Activated CD4-positive, alpha-beta T cell treated with anti-CD3 and anti-CD28 coated beads, Interleukin-2, amount 50 U/mL, for 48 hours (primary cell): ENCODE measurements at places on chromosomes 7 and 10.

DNA sequence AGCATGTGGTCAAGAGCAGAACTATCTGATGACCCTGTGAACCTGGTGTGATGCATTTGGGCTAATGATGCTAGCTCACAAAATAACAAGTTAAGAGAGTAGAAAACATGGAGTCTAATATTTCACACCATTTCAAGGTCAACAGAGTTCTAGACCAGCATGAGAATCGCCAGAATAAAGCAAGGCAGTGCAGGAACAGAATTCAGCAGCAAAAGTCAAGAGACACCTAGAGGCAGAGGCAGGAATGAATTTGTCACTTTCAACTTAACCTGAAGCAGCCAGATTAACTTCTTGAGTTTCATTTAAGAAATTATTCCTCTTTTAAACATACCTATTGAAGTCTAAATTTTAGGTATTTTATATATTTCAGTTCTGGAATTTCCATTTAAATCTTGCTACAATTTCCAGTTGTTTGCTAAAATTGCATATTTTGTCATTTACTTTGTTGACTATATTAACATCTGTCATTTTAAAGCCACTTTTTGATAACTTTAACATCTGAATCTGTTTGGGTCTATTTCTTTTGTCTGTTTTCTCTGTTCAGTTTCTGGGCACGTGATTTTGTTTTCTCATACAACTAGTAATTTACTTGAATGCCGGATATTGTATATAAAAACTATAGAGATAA, 44.2 kb upstream of the PRSS58 start:
- no peak for DNase-seq

GRCh38 chr7:112238852-112239610, 32.5 kb downstream of the ZNF277 start:
- DNase-seq = no peak

- no peak for DNase-seq
These were observed 33.4 kb upstream of the GDF10 start for GRCh38 chr10:47266602-47267001.

GRCh38 chr10:123965973-123966895, 74.6 kb upstream of the CPXM2 start:
- DNase-seq = no peak

- DNase-seq = no peak
These were observed 30.0 kb downstream of the STK17A start for GRCh38 chr7:43612599-43613589.

DNA sequence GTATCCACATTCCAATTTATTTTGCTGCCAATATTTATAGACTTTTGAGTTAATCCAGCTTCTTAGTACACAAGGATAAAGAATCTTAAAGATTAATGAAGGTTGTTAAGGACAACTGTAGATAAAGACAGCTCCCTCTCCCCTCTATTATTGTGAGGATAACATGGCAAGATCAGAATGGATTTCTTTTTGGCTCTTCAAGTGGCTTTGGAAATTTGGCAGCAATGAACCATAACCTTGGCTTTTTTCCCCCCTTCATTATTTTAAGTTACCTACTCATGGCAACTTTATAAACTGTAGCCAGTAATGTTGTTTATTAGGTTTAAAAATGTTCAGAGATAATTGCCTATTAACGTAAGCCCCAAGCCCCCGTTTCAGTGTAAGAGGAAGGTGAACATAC, 131.1 kb upstream of the SLC26A5 start:
- no peak for DNase-seq

- DNase-seq = no peak
These were observed 41.4 kb upstream of the GHITM start for GRCh38 chr10:84097787-84098353.

GRCh38 chr10:98528805-98529183, 82.1 kb upstream of the HPS1 start:
- no peak for DNase-seq

DNA sequence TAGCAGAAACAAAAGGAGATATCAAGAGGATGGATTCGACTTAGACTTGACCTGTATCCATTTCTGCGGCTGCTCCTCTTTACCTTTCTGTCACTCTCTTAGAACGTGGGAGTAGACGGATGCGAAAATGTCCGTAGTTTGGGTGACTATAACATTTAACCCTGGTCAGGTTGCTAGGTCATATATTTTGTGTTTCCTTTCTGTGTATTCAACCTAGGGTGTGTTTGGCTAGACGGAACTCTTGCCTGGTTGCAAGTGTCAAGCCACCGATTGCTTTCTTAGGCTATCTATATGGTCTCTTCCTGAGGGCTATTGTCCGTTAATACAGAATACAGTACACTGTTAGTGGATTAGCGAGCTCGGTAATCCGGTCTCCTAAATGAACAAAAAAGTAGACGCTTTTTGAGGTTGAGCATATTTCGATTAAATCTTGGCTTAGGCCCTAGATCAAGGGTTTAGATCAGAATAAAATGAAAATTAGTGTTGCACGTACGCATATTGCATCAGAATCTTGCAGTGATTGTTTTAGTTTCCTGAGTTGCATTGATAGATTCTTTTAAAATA, 1.2 kb downstream of the PTEN start:
- no peak for DNase-seq

DNA sequence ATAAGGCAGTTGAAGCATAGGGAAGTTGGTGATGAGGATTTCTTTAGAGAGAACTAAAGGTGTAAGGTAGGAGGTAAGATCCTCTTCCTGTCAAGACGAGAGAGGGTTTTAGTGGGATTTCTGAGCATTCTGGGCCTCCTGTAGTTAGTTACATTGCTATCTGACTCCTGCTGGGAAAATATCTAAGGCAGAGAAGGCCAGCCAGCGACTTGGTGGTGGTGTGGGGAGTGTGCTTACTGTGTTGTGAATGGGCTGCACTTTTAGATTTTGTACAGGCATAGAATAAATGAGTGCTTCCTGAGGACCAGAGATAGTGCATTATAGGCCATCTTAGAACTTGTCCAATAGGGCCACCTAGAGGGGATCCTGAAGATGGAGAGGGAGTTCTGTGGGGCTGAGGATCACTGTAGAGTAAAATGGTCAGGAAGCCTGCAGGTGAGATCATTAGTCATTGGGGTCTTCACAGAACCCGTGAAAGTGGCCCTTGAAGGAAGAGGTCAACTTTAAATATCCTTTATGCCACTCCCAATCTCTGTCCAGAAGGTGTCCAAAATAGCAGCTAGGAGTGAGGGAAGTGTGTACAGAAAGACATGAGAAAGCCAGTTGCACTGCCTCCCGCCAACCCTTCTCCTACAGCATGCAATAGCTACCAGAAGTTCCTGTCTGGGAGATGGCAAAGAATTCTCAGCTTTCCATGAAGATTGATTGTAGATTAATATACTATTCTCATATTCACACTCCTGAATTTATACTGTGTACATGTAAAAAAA, 266.6 kb downstream of the POLR1F start:
- no peak for DNase-seq

DNA sequence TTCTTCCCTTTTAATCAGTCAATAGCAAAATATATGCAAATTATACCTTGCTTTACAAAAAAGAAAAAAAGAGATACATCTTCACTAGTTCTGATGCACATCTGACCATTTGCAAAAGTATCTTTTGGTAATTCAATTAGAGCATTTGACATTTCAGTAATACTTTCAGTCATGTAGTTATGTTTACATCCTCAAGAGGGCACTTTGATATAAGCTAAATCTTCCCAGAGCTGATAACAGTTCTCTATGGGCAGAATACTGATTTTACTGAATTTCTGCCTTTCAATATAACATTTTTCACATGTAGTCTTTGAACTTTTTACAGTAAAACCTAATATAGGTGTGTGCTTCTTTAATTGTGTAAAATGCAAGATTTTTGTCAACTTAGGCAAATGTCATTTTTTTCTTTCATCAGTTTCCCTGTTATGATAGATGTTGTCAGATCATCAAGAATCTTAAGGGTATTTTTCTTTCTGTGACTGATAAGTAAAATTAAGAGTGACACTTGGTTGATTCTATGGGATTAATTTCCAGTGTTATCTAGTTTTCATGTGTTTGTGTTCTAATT, 703.5 kb upstream of the SEMA3D start:
- no peak for DNase-seq

DNA sequence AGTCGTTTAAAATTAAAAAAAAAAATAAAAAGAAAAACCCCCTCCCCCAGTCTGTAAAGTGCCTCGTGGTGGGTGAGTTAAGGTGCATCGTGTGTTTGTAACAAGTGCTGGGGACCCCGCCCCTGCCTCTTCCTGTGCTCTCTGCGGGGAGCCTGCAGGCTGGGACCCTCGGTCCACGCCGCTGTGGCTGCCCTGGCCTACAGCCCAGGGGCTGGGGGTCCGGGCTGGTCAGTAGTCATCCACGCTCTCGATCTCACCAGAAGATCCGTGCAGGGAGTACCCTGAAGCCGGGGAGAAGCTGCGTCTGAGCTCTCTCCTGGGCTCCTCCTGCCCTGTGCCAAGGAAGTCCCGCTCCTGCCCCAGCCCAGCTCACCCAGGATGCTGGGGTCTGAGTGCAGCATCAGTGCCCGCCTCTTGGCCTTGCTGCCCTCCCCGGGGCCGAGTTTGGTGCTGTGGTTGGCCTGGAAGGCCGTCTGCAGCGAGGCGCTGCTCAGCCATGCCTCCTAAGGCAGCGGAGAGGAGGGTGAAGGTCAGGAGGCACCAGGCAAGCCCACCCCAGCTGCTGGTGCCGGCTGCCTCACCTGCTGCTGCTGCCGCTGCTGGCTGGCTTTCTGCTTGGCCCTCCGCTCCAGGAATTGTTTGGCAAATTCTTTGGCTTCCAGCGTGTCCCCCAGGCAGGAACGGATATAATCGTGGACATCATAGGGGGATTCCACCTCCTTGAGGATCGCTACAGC, 8.1 kb downstream of the GNB2 start:
- DNase-seq = no peak

DNA sequence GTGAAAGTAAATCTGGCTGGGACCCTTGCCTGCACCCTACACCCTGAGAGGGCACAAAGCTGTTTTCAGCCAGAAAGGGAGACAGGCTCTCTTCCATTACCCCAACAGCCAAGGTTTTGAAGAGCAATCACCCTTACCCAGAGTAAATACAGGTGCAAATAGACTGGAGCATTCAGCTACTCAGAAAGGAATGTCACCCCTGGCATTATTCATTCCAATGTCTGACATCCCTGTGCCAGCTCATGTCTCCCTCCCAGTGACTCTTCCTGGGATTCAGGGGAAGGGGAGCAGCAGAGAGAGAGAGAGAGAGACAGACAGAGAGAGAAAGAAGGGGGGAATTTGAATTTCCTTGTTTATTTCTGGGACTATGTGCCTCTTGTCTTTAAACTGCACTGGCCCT, 611.8 kb downstream of the SORCS3 start:
- DNase-seq = no peak

- no peak for DNase-seq
These were observed 66.6 kb upstream of the IGFBP3 start for GRCh38 chr7:45987521-45988290.

DNA sequence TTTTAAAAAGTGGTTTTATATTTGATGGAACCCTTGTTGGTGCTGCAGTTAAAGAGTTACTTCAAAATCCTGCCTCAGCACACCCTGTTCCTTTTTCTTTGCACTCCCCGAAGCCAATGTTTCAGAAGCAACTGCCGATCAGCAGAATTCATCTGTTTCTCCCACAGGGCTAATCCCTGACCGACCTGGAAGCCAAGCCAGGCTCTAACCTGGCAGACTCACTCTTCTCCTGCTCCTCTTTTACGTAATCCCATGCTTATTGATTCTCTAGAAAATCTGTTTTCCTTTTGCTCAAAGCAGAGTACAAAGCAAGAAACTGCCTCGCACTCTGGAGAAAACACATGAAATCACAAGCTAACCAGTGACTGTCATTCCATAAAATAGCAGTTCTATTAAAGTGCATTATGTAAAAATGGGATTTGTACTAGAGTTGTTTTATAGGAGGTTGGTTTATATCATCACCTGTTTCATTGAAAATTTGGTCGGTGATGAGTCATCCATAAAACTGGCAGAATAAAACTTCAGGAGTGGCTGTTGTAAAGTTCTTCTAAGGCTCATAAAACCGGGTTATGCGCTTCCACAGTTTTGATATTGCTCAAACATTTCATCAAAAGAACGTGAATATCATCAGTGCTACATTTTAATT, 99.9 kb downstream of the CNTNAP2 start:
- DNase-seq = no peak

- DNase-seq = no peak
These were observed 3.7 kb upstream of the STK32C start for GRCh38 chr10:132311338-132311939.

GRCh38 chr10:49080071-49080470, 35.3 kb downstream of the VSTM4 start:
- DNase-seq = no peak

GRCh38 chr7:122692769-122693309, 6.1 kb downstream of the RNF133 start:
- no peak for DNase-seq

DNA sequence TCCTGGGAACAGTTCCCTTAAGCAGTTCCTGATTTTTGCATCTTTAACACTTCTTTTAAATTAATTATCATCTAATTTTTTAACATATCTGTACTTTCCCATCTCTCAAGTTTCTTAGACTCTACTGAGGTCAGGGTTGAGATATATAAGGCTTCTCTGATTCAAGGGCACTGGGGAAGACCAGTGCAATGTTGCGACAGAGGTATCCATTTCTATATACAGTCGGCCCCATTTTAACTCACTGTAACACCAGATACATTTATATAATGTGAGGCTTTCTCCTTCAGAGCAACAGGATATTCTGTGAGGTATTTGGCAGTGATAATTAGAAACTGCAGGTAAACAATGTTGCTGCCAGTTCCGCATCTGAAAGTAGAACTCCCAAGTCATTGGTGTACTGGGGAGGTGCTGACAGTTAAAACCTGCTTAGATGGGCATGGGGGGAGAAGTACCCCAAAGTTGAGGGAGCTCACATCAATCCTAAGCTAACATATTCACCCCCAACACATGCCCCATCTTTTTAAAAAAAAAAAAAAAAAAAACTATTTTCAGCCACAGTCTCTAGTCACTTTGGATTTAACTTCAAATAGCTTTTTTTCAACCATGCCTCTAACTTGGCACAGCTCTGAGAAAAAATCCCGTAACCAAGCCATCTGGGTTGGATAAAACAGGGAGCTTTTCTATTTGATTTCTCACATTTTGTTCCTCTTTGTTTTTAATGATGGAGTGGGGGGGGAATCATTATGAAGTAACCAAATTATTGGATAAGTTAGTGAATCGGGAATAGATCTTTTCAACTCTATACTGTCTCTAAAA, 62.9 kb downstream of the REEP3 start:
- no peak for DNase-seq

- DNase-seq = no peak
These were observed 66.9 kb downstream of the TFPI2 start for GRCh38 chr7:93823621-93824020.
